ENCODE measurements at places on chromosomes 2 and 18.

DNA sequence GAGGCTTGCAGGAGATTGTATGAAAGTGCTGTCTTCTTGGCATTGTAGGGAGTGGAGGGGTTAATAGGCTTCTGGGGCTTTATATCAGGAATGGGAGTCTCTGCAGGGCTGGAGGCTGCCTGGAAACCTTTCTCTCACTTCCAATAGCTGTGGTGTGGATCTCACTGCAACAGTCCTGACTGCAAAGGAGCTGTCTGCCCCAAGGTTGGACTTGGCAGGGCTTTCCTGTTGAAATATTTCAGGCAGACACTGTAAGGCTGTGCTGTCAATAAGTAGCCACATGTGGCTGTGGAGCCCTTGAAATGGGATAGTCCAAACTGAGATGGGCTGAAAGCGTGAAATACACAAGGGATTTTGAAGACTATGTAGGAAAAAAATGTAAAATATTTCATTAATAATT lies 399.1 kb upstream of the SPRED2 start:
- DNase-seq, result no peak

- no peak for DNase-seq
Observed at GRCh38 chr2:24785671-24786321, 7.4 kb downstream of the PTRHD1 start.

DNA sequence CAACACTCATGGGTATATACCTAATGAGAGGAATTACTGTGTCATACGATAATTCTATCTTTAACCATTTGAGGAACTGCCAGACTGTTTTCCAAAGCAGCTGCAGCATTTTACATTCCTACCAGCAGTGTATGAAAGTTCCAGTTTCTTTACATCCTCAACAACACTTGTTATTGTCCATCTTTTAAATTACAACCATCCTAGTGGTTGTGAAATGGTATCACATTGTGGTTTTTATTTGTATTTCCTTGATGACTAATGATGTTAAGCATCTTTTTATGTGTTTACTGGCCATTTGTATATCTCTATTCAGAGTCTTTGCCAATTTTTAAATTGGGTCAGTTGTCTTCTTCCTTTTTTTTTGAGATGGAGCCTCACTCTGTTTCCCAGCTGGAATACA lies 4.0 kb upstream of the CKAP2L start:
- no peak for DNase-seq

DNA sequence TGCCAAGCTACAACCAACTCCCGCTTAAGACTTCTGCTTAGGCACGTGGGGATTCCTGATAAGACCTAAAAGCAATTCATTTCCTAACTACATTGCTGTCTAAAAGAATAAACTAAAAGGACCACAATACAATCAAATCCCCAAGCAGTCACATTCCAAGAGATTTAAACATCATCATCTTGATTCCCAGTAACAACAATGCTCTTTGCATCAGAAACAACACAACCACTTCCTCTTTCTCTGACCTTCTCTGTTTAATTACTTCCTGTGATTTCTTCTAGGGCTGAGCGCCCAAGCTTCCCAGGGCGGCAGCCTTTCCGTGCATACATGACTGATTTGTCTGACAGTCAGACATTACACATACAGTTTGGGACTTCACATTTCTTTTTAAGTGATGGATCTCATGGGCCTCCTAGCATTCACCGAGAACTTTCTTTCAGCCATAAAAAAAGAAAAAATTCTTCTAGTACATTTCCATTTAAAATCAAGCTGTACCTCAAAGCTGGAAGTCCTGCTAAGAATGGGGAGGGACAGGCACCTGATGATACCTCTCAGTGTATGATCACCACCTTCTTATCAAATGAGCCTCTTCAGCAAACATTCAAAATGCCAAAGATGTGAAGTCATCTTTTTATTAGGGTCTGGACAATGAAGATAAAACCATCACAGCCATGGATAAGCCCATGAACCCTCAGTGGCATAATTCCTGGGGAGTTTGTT lies 11.5 kb downstream of the SPRED2 start:
- DNase-seq, result peak; percentile 58

- DNase-seq, result peak; percentile 64
Observed at GRCh38 chr2:46010925-46011490, 286.2 kb upstream of the EPAS1 start.
